Keratinocyte (primary cell): ENCODE measurements at places on chromosomes 4 and X.

DNA sequence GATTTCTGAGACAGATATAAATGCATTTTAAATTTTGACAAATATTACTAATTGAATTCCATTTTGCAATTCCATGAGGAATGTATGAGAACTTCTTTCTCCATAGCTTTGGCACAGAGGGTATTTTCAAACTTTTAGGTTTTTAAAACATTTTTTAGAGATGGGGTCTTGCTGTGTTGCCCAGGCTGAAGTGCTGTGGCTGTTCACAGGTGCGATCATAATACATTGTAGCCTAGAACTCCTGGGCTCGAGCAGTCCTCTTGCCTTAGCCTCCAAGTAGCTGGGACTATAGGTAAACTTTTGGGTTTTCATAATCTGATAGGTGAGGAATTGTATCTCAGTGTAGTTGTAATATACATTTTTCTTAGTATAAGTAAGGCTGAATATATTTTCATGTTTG is 53.4 kb downstream of the ANXA3 start:
- DNase-seq, result no peak

- no peak for DNase-seq
Measured at GRCh38 chr4:94373752-94374151, 31.1 kb upstream of the HPGDS start.

DNA sequence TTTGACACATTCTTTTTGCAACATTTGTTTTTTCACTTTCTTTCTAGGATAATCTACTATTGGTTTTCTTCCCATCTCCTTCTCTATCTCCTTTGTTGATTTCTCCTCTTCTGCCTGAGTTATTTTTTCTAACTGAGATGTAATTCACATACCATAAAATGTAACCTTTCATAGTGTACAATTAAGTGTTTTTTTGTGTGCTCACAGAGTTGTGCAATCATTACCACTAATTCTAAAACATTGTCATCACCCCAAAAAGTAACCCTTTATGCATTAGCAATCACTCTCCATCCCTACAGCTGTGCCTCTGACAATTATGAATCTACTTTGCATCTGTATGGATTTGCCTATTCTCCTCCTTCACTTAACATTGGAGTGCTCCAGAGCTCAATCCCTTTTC is 66.6 kb upstream of the FHL1 start:
- DNase-seq, result no peak

- no peak for DNase-seq
Measured at GRCh38 chr4:110137829-110138228, 60.6 kb downstream of the ELOVL6 start.

DNA sequence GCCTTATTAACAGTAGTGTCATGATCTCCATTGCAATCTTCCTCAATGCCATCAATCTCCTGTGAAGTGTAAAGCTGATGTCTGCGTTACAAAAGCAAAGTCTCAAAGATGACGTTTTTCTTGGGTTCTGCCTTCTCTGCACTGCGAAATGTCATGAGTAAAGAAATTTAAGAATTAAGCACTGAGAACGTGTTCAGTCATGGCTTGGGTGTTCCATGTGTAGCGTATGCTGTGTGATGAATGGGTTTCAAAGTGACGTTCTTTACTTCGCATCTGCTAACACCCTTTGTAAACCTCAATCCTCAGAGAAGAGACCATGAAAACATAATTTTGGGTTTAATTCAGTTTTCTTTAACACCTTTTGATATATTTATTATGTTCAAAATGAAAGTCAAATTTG is 999 bp downstream of the NAP1L5 start:
- DNase-seq, result no peak

- no peak for DNase-seq
Measured at GRCh38 chr4:56535915-56536314, 30.3 kb downstream of the ARL9 start.

DNA sequence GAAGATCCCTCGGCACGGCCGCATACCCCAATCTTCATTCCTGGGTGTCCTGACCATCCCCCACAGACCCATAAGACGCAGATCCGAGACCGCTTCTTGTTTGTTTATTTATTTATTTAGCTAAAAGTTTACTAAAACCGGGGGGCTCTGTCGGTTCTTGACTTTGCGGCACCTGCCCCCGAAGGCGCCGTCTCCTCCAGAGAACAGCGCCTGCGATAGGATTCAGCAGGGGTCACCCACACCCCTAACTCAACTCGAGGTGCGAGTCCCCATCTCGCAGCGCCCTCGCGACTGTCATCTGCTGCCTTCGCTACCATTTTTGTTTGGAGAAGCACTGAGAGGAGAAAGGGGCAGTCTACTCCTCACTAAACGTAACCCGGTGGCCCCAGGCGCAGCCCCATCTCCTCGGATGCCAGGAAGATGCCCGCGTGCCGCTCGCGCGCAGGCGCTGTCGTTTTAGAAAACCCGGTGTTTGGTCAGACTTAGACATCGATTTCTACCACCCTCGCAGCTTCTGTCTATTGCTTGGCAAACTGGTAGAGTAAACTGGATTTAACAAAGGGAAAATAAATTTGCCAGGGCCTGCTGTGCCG is 18.9 kb upstream of the GPR101 start:
- DNase-seq, result no peak

DNA sequence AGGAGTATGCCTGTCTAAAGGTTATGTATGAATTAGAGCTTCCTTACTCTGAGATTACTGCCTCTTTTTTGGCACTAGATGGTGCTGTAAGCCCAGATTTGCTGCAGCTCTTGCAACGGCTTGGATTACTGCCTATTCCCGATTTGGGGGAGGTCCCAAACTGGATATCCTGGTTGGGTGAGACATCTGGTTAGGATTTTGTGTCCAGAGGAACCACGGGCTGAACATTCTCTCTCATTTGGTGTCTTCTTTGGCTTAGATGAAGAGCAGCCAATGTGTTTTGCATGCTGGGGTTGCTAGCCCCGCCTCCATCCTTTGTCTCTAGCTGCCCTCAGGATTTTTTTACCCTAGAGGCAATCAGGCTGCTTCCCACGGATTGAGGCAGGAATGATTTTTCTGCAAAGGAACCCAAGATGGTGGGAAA is 31.9 kb downstream of the F8A1 start:
- peak; percentile 7 for DNase-seq

DNA sequence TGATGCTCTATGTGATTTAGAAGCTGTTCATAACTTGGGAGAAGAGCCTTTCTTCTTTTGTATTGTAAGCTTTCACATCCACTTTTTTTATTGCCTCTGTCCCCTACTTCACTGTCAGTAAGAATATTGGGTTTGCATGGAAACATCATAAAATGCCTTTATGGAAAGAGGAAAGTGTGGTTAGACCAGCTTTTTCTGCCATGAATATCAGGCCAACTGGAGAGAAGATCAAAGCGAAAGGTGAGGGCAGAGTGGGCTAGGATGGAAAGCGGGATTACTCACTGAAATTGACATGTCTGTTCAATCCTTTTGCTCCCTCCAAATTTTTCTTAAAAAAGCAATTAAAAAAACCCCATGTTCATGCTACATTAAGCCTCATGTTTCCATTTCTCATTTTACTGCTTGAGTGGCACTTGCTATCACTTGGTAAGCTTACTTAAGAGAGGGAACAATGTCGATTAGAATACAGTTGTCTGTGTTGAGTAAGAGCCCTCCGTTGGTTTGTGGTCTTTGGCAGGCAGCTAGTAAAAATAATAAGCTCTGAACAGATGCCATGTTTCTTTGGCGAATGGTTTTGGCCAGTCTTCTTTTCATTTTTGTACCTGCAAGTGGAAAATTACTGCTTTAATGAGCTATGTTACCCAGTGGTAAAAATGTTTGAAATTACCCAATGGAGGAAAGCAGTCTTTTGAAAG is 35.9 kb downstream of the SUPT20HL1 start:
- DNase-seq, result no peak

- DNase-seq, result peak; percentile 57
Measured at GRCh38 chr4:106358899-106359298, 9.7 kb downstream of the GIMD1 start.

DNA sequence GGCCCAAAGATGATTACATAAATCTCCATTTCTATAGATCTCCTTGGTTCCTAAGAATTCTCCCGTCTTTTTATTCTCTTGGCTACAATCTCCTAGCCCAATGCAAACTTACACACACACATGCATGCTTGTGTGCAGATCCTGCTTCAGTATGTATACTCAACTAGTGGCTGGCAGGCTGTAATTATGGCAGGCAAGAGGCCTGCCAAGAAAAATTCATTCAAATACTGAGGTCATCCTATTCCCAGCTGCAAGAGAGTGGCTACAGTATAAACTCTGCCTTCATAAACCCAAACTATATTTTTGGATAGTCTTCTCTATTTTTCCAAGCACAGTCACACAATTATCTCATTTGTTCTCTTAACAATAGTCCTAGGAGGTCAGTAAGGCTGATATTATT is 95.2 kb downstream of the SHROOM4 start:
- DNase-seq, result no peak

- DNase-seq, result no peak
Measured at GRCh38 chr4:174859904-174860303, 30.9 kb upstream of the GLRA3 start.

DNA sequence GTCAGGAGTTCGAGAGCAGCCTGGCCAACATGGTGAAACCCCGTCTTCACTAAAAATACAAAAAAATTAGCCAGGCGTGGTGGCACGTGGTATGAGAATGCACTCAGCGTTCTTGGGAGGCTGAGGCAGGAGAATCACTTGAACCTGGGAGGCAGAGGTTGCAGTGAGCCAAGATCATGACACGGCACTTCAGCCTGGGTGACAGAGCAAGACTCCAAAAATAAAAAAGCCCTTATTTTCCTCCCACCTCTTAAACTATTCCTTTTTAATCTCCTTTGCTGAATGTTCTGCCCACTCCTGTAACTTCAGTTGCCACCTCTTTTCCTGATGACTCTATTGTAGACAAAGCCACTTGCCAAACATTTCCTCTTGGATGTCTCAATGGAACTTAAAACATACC is 72.6 kb downstream of the TAF1 start:
- DNase-seq, result no peak

DNA sequence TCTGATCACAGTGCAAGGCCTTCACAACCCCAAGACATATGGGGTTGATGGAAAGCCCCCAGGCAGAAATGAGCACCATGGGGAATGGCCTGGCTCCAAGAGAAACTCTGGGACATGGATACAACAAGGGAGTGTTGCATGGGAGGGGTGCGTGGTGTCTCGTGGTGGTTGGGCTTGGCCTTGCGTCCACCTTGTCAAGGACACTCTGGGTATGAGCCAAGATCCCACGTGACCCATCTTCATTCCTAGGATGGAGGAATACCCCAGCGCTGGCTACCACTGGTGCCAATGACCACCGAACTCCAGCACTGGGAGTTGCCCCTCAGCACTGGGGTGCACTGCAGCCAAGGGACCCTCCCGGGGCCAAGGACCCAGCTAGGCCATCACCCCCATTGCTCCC is 267.5 kb upstream of the AGTR2 start:
- no peak for DNase-seq

GRCh38 chrX:87805829-87806490 is 288.4 kb downstream of the KLHL4 start:
- DNase-seq, result no peak

GRCh38 chrX:12975670-12975965 is 708 bp downstream of the TMSB4X start:
- DNase-seq, result no peak

DNA sequence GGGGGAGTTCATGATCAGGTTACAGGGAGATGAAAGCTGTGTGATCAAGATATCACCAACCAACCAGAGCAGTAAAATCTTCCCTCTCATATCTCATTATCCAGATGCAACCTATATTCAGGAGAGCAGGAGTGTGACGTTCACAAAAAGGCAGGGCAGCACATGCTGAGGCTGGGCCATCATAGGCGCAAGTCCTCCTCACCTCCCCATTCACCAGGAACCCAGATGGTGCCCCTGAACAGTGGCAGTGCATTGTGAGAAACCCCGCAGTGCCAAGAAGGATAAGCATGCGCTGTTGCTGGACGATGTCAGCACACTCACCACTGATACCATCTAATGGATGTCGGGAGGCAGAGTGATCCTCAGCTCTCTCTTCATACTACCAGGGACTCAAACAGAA is 170.9 kb downstream of the COL25A1 start:
- no peak for DNase-seq

DNA sequence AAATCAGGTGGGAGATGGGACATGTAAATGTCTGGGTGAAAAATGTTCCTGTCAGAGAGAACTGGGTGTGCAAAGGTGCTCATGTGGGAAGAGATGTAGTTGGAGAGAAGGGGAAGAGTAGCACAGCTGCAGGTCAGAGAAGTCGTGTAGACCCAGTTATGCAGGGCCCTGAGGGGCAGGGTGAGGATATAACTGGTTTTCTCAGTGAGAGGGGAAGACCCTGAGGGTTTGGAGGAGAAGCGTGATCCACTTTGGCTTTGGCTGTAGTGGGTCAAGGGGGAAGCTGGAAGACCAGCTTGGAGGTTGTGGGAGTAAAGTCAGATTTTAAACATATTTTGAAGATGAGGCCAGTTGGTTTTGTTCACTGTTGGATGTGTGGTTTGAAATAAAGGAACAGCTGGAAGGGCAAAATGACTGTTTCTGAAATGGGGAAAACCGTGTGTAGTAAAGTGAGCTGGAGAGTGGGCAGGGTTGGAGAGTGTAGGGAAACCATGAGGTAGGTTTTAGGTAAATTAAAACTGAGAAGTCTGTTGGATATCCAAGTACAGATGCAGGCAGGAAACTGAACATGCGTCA is 44.2 kb downstream of the NAP1L5 start:
- DNase-seq, result no peak

- no peak for DNase-seq
Measured at GRCh38 chrX:25011589-25012432, 4.0 kb downstream of the ARX start.

GRCh38 chrX:11261260-11261659 is 32.0 kb upstream of the AMELX start:
- no peak for DNase-seq

DNA sequence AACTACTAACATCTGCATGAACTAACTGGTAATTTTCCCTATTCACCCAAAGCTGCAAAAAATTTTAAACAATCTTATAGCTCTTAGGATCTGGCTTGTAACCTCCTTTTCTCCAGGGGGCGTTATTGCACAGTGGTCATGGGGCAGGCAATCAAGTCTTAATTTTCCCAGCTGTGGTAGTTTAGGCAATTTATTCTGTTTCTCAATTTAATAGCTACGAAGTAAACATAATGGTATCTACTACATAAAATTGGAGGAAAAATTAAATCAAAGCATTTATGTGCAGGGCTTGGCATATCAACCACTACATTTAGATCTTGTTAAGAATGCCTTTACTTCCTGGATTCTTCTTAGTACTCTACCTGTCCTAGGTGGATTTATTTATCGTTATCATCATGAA is 137.4 kb upstream of the GUCY1A1 start:
- no peak for DNase-seq

DNA sequence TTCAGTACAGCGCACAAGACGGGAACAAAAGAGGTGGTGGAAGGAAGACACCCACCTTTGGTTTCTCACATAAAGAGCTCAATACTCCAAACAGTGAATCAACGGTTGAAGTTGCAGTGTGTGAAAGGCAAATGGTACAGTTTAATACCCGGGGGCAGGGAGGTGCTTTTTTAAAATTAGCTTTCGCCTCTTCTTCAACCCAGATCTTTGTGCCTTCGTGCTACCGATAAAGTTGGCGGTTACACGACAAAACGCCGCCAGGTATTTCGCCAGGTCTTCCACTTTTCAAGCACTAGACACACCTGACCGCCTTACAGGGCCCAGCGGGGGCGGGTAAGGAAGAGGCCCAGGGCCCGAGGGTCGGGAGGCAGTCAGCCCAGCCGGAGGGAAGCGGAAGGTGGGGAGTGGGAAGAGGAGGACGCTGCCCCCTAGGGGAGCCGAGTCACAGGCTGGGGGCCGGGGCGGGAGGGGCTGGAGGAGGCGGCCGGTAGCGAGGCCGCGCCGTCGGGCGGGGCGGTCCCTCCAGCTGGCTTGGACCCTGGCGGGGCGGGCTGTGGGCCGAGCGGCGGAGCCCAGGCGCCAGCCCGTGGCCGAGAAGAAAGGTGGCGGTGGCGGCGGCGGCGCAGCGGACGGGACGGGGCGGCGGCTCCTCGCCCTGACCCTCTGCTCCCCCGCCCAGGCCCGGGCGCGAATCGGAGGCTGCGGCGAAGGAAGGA is 16.0 kb downstream of the UTP3 start:
- no peak for DNase-seq
